Keratinocyte (primary cell): ENCODE measurements at places on chromosomes 3 and 15. TPM values are rescaled to one million over a fixed set of nuclear protein-coding genes. Genes with fewer than 3 reads are reported as not detected.

TMF1 gene
- 8.5 to 13.7 TPM (median 9.6 TPM) in 3 replicates for polyA plus RNA-seq

USP19 gene
- polyA plus RNA-seq = 21.2 to 31.5 TPM (median 23.1 TPM) in 3 replicates

SERPINI1 gene
- polyA plus RNA-seq = 2.2 to 5.5 TPM (median 4.2 TPM) in 3 replicates

GPR27 gene
- 0.03 to 0.14 TPM (median 0.12 TPM) in 3 replicates for polyA plus RNA-seq

CLDN16 gene
- polyA plus RNA-seq = 0.52 to 2.6 TPM (median 0.88 TPM) in 3 replicates

ZNF502 gene
- 3.3 to 4.9 TPM (median 4.8 TPM) in 3 replicates for polyA plus RNA-seq

NKIRAS1 gene
- 6.4 to 10.7 TPM (median 7.8 TPM) in 3 replicates for polyA plus RNA-seq

KLHL6 gene
- 0.10 to 0.30 TPM (median 0.12 TPM) in 3 replicates for polyA plus RNA-seq

KNG1 gene
- 0.12 TPM in 1 of 3 replicates, not detected in the others for polyA plus RNA-seq

GOLGA8T gene
- 0.10 TPM in 1 of 3 replicates, not detected in the others for polyA plus RNA-seq

DNAJA4 gene
- 4.1 to 5.7 TPM (median 4.6 TPM) in 3 replicates for polyA plus RNA-seq

CATSPER2 gene
- polyA plus RNA-seq = 1.7 to 4.2 TPM (median 3.5 TPM) in 3 replicates

LRTM1 gene
- not detected in 3 replicates for polyA plus RNA-seq

C2CD4A gene
- polyA plus RNA-seq = not detected in 3 replicates

TEX55 gene
- polyA plus RNA-seq = not detected in 3 replicates

SAMMSON gene
- polyA plus RNA-seq = not detected in 3 replicates

RPL22L1 gene
- 103 to 277 TPM (median 241 TPM) in 3 replicates for polyA plus RNA-seq
